DMS79 (cell line): ENCODE measurements at places on chromosomes 11 and 22.
A peak's percentile ranks its signal among the peaks of the same experiment; 100 is the strongest.

DNA sequence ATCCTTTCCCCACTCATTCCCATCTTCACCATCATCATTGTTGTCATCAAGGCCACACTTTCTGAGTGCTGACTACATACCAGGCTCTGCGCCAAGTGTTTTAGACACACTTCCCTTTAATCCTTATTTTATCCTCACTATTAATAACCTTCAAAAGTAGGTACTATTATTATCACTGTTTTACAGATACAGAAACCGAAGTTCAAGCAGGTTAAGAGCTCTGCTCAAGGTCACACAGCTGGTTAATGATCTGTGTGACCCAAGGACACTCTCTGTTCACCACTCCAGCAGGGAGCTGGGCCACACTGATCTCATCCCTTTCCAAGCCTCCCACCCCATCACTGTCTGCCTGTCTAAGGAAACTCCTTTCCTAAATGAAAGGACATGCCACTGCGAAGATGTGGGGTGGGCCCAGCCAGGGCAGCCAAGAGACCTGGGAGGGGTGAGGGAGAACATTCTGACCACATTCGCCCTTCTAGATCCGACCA is 17.2 kb upstream of the TSKU start:
- DNase-seq, result no peak

- peak; percentile 73 for DNase-seq
These were observed 90.0 kb downstream of the BCR start for GRCh38 chr22:23270212-23270733.

- DNase-seq, result no peak
These were observed 110.5 kb downstream of the AASDHPPT start for GRCh38 chr11:106187860-106188456.

DNA sequence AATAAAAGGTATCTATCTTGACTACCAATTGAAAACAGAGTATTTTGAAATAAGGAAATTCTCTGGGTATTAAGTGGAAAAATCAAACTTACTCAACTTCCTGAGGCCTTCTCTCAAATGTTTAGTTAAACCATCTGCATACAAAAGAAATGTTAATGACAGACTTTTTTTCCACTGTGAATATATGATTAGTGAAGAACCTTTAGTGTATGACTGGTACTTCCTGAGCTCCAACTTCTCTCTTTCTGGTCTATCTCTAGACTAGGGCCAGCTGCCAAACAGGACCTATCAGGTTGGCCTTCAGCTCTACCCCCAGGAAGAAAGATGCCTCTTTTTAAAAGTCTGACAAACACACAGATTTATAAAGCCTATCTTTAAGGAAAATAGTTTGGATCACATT is 68.8 kb upstream of the SCUBE2 start:
- no peak for DNase-seq

- DNase-seq, result no peak
These were observed 27.6 kb upstream of the BMAL1 start for GRCh38 chr11:13249992-13250391.
